Stimulated activated CD4-positive, alpha-beta T cell treated with anti-CD3 and anti-CD28 coated beads, TNF-alpha, amount 100 ng/mL, for 48 hours (primary cell): ENCODE measurements at places on chromosomes 4 and X.

DNA sequence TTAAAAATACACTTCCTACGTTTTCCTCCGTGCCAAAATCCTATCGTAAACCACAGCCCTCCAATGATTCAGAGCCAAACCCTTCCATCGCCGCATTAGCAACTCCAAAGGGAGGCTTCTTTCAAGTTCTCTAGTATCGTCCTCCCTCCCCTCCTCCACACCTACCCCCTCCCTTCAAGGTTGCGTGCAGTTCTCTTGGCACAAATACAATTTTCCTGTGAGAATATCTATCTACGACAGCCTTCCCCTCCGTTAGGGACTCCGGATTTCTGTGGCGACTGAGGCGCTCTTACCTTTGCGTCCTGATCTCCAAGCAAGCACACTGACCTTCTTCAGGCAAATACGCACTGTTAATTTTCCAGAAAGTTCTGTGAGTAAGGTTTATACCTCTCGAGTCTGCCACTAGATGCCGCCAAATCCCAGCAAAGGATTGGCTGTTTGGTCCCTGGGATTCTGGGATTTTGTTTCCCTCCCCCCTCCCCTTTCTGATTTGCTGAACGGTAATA lies 1.2 kb upstream of the MORF4L2 start:
- no peak for DNase-seq

DNA sequence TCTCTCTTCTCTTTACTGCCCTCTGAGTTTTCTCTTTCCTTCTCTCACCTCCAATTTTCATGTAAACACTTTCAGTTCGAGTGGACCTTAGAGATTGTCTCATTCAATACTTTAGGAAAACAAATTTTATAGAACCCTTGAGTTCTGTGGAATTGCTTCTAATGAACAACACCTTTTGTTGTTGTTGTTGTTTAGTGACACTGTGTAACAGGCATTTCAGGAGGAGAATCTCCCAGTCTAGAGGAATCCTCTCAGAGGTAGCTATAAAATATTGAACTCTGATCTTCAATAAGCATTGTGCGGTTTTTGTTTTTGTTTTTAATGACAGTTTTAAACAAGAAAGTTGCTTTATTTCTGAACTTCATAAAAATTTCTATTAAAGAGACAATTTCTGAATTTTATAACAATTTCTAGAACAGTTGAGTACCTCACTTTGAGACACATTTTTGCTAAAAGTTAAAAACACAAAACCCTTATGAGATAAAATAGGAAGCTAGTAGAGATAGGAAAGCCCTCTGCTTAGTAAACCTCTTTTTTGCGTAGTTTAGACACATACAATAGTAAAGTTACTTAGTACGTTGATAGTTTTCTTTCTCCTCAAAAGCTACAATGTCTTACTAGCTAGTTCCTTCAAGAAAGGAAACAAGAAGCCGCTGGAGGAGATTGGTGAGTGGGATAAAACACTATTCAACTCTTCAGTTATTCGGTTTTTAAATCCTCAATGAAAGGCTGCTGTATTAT lies 38.8 kb downstream of the CLCN3 start:
- no peak for DNase-seq

DNA sequence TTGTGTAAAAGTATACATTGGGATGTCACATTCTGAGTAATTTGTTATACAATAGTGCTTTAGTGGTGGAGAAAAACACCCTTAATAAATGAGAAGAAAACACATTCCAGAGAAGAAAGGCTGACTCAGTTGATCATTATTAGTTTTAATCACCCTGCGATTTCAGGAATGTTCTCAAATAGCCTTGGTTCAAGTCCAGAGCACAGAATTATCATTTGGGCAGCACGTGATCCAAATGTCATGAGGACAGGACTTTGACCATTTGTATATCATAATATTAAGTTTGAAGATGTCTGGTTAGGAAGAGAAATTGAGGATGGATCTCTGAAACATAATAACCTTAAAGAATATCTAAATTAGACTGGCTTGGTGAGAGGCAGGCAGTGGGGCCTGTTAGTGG lies 1434.3 kb upstream of the TENM3 start:
- no peak for DNase-seq

DNA sequence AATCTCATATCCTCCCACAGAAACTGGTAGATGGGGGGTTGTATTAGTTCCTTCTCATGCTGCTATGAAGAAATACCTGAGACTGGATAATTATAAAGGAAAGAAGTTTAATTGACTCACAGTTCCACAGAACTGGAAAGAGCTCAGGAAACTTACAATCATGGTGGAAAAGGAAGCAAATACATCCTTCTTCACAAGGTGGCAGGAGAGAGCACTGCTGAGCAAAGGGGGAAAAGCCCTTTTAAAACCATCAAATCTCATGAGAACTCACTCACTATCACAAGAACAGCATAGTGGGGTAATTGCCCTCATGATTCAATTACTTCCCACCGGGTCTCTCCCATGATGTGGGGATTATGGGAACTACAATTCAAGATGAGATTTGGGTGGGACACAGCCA lies 250.5 kb upstream of the GPRIN3 start:
- no peak for DNase-seq

GRCh38 chrX:9440116-9440844 lies 24.6 kb upstream of the TBL1X start:
- DNase-seq = no peak

DNA sequence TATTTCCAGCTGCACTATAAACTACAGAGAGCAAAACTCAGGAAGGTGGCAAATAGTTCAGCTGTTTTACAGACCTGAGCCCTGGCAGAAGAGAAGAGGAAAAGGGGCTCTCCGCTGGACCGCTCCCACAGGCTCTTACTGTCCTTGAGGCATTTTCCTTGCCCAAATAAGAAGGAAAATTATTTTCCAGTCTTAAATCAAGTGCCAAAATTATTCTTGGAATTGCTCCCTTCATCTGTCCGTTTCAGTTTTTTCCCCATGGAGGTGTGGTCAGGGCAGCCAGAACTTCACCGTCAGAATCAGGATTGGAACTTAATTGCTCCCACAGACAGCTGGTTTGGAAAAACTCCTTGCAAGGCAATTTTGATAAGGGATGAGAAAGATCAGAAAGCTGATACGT lies 35.2 kb upstream of the SPINK2 start:
- DNase-seq = no peak

DNA sequence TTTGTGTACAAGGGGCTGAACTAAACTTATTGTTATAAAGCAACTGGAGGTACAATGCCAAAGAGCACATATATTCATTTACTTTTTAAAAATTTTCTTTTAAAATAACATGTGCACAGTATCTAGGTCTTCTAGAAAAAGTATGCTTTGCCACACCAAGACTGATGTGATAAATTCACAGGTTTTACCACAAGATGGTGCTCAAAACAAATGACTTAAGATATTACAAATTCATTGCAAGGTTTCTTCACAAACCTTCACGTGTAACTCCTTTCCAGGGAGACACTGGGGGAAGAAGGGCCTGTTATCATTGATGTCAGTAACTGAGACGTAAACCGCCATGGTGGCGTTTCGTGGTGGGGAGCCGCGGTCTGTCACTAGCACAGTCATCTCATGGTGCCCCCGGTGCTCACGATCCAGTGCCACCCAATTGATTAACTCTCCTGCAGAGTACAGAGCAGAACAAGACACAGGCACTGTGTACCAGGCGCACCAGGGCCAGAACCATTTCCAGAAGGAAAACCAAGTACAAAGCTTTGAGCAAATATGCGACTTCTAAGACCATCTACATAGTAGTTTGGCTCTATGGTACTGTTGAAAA lies 162.2 kb downstream of the DCHS2 start:
- no peak for DNase-seq

GRCh38 chr4:10083861-10084641 lies 32.5 kb downstream of the WDR1 start:
- no peak for DNase-seq

DNA sequence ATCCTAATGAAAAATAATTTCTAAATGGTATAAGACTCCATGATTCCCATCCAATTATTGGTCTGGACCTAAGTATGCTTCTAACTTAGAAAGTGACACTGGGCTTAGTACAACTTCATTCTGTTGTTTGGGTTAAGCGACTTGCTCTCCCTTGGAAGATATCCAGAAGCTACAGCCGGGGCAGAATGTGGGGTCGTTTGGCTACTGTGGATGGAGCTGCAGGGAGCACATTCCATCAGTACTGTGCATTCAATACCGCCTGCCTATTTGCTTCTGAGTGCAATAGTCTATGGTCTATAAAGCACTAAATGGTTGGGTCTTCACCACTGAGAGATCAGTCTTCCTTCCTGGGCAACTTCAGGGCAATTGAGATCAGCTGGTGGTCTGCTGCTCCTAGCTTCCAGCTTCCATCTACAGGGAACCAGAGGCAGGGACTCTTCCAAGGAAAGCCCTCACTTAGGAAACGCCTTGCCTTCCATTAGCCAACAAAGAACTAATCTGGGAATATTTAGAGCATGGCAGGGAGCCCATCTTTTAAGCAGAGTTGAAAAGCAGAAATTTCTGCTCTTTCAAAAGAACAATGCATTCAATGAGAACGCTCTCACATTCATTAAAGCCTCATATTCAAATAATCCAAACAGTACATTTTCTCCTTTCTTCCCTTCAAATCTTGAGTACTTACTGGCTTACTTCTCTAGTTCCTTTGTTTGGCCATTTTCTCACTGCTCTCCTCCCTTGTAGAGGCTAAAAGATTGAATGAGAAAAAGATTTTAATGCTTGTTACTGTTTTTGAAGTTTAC lies 1049.9 kb upstream of the TENM3 start:
- DNase-seq = no peak

DNA sequence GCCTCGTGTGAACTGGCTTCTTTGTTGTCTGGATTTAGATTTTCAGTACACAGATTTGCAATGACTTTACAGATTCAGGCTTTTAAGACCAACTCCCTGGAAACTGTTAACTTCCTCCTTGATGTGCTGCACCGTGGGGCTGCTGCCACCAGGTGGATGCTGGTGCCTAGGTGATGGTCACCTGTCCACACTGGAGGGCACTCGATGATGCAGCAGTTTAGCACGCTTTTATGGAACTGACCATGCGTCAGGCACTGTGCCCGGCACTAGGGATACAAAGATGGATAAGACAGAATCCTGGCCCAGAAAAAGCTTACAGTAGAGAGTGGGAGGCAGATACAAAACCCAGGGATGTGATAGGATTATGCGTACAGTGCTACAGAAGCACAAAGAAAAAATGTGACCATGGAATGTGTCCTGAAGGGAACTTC lies 180.7 kb downstream of the CEP135 start:
- DNase-seq = no peak

- no peak for DNase-seq
These were observed 49.1 kb upstream of the GAB1 start for GRCh38 chr4:143287572-143287923.

DNA sequence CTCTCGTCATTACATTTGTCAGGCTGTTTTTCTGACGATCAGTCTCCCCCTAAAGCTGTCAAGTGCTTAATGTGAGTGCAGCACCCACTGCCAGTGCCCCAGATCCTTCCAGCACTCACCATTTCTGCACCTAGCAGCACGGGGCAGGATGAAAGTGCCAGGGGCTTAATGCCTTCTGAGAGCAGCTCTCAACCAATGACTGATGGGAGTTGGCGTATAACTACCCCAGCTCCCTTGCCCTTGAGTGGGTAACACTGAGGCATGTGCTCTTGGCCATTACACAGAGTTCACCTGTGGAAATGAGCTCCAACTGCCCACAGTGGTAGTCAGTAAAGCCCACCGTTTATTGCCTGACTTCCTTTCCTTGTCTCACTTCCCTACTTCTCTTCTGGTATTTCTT lies 226.2 kb upstream of the BCOR start:
- no peak for DNase-seq

- no peak for DNase-seq
These were observed 298.3 kb downstream of the HS3ST1 start for GRCh38 chr4:11130195-11130970.

- no peak for DNase-seq
These were observed 179.6 kb upstream of the SPRY1 start for GRCh38 chr4:123216946-123217345.

DNA sequence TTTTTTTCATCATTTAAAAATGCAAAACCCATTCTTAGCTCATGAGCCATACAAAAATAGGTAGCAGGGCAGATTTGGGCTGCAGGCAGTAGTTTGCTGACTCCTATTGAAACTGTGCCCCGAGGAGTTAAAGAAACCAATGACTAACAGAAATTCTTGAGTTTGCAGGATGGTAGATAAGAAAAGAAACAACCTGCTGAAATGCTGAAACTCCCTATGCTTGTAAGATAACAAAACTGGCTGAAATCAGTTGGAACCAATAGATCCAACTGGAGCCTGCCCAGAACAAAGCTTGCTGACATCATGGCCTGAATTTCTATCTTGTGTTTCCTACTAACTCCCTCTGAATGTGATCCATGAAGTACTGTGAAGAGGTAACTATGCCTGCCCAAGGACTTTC lies 68.6 kb downstream of the ANOS1 start:
- no peak for DNase-seq

GRCh38 chrX:11117745-11118144 lies 6.6 kb downstream of the HCCS start:
- DNase-seq = no peak

GRCh38 chr4:76601791-76602190 lies 166.8 kb downstream of the SHROOM3 start:
- DNase-seq = no peak

DNA sequence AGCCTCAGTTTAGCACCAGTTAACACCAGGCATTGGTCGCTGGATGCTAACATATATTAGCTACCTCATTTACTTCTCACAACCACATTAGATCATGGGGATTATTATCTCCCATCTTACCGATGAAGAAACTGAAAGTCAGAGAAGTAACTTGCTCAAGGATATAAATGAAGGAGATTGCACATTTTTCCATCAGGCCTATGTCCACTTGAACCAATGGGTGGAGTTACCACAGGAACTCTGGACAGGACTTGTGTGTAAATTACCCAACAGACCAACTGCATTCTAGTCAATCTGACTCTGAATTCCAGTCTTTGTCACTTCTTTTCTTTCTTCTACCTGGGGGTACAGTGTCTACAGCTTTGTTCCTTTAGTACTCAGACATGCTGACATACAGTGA lies 1.8 kb downstream of the LNX1 start:
- DNase-seq = no peak

GRCh38 chr4:134740290-134740689 lies 538.7 kb upstream of the PABPC4L start:
- DNase-seq = no peak

DNA sequence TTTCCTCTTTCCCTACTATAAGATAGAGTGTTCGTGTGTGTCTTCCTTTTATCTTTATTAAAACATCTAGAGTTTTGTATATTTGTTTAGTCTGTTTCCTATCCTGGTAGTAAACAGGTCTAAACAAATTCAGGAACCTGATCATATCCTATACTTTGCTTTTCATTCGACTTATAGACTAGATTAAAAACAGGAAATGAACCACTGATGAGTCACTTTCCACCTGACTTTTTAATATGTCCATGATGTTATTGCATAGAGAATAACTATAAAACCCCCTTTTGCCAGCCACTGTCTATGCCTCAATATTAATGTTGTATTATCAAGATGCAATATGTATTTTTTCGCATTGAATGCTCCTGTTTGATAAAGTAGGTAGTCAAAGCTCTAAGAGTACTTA lies 1794.0 kb downstream of the STIM2 start:
- no peak for DNase-seq

GRCh38 chr4:7068883-7069282 lies 1.0 kb upstream of the GRPEL1 start:
- DNase-seq = no peak
